ENCODE measurements at places on chromosomes 7 and 10.

DNA sequence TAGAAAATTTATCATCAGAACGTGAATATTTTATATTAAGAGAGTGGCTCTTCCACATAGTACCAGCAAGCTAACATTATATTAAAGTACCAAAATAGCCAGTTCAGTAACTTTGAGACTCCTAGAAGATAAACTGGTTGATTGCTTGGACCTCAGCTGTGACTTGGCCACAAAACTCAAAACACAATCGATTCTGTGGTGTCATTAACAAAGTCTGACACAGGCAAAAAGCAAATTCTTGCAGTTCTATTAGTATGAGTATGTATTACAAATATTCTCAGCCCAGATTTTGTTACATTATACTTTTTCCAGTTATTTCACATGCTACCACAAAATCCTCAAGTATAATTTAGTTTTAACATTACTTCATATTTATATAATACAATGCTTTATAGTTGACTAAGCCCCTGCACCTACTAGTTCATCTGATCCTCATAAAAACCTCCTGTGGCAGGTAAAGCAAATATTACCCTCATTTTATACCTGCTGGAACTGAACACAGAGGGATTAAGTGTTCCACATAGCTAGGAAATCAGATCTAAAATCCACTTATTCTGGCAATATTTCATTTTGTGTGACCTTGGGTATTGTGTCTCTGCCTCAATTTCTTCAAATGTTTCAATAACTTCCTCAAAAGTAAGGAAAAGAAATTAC is 279.9 kb upstream of the MKLN1 start:
- no peak for DNase-seq

- DNase-seq = no peak
These were observed 264.4 kb upstream of the GALNT17 start for GRCh38 chr7:70867513-70867912.

- DNase-seq = no peak
These were observed 153.2 kb downstream of the CDH23 start for GRCh38 chr10:71549766-71550533.

GRCh38 chr7:104931181-104931781 is 82.7 kb upstream of the KMT2E start:
- no peak for DNase-seq

DNA sequence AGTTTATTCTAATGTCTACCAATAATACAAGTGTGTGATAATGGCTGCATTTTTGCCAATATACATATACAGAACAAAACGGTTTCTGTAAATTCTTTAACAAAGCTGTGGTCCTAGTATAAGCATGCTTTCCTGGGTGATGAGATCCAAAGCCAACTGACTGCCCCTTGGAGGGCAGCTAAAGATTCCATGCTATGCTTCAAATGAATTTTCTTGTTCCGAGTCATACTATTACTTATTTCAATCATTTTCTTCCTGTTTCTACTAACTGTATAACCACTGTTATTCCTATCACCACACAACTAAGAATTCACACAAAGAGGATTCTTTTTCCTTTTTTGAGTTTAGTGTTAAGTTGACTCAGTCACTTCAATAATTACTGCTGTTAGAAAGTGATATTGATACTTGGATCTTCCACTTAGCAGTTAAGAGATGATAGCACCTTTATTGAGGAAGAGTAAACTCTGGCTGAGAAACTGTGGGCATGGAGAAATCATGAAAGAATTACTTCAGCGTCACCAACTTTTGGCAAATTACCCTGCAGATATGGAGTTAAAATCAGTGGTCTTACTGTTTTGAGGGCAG is 197.5 kb downstream of the ARL4A start:
- DNase-seq = no peak
